ENCODE measurements at places on chromosomes 16 and 17.

DNA sequence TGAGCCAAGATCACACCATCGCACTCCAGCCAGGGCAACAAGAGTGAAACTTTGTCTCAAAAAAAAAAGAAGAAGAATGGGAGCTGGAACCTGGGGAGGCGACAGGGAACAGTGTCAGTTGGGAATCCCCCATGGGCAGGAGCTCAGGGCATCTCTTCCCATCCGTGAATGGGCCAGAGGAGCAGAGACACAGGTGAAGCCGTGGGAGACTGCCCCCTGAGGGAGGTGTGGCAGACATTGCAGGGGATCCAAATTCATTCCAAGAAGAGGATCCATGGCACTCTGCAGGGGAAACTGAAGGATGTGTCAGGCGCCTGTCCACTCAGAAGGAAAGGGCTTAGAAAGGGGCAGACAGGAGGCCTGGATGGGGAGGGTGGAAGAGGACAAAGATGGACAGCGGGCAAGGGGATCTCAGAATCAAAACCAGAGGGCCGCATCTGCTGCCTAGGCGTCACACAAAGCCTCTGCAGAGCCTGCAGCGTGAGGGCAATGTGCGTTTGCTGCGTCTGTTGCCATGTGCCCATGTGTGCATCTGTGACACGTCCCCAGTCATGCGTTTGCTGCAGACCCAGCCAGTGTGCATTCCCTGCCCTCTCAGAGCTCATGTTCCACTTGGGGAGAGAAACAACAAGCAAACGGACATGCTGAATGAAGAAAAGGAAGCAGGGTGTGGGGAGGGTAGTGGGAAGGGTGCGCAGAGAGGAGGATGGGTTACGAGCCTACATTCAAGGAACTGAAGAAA lies 30.6 kb upstream of the TNRC6C start:
- DNase-seq = no peak

DNA sequence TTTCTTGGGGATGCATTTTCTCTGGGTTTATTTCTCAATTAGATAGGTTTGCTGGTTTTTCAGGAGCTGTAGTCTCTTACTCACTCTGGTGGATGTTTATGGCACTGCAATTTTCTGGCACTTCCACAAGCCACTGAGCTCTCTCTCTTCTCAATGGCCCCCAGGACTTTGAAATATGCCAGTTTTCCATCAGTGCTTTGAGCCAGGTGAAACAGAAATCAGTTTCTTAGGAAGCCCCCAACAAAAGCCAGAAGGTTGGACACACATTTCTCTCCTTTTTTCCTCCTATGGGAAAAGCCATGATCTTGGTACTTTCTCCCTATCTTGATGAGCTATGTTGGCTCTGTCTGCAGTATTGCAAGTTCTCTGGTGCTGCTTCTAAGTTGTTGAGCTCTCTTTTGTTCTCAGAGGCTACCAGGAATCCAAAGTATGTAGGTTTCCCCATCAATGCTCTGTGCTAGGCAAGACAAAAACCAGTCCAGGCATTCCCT lies 90.7 kb upstream of the SMIM36 start:
- peak; percentile 35 for DNase-seq

DNA sequence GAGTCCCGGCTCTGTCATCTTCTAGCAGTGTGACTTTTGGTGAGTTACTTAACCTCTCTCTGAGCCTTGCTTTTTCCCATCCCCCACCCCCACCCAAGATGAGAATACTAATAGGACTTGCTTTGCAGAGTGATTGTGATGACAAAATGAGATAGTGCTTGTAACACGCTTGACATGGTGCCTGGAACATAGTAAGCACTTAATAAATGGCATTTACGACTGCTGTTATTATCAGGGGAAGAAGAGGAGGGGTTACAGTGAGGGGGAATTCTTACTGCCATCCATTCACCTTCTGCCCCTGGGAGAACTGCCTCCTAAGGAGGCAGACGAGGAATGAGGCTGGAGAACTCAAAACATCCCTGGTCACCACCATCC lies 7.8 kb downstream of the DLX4 start:
- no peak for DNase-seq

DNA sequence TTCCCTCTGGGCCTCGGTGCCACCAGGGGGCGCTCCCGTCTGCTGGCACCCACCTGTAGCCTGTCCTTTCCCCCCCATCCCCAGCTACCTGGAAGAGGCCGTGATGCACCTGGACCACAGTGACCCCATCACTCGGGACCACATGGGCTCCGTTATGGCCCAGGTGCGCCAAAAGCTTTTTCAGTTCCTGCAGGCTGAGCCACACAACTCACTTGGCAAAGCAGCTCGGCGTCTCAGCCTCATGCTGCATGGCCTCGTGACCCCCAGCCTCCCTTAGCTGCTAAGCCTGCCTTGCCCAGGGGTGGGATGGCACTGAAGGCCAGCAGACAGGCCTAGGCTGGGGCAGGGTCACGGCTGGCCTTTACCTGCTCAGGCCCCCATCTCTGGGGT lies 818 bp upstream of the NRN1L start:
- peak; percentile 27 for DNase-seq

GRCh38 chr16:23505180-23505665 lies 5.1 kb downstream of the GGA2 start:
- DNase-seq = no peak

DNA sequence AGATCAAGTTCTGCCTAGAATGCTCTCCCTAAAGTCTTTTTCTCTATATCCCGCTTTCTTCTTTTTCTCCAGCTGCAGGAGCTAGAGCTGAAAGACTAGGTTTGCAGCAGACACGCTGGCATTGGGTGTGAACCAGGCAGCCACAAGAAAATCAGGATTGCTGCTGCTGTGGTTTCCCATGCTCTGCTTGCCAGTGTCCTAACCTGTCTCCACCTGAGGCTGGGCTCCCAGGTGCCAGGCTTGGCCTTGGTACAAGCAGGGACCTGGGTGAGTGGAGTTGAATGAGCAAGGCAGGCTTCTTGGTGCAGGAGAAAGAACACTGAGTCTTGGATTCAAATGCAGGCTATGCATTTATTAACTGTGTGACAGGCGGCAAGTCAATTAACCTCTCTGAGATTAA lies 440.3 kb upstream of the MAF start:
- no peak for DNase-seq

- no peak for DNase-seq
Observed at GRCh38 chr17:76498876-76499251, 2.4 kb downstream of the RHBDF2 start.

DNA sequence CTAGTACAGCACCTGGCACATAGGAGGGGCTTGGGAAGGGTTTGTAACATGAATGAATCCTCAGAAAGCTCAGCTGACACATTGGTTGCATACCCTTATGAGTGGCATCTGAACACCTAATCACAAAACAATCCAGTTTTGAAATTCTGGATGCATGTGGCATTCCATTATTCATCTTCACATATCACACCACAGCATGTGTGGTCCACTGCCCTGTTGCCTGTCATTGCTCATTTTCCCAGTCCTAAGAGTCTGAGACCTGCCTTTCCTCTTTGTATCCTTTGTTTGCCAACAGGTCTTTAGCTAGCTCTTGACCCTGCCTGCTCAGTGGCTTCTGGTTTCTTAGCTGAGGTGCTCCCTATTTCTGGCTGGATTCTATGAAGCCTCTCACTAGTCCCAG lies 170.8 kb upstream of the ASIC2 start:
- DNase-seq = no peak

GRCh38 chr16:52022177-52022576 lies 524.8 kb downstream of the TOX3 start:
- no peak for DNase-seq

- DNase-seq = peak; percentile 54
Observed at GRCh38 chr16:89431158-89431584, 59.2 kb downstream of the ANKRD11 start.

- DNase-seq = no peak
Observed at GRCh38 chr17:49438436-49439278, 24.0 kb upstream of the PHB1 start.

DNA sequence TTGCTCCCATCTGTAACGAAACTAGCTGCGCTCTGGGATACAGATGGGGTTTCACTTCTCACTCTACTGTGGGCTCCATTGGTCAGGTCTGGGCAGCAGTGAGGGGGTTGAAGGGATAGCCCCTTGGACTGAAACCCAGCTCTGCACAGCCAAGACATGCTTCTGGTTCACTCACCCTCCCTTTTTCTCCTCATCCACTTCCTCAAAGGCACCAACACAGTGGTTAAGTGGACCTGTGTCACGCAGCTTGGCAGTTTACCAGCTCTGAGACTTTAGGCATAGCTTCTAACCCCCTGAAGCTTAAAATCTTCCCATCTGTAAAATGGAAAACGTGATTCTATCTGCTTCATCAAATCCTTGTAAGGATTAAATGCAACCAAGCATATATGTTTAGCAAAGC lies 11.5 kb upstream of the KRT38 start:
- no peak for DNase-seq

- DNase-seq = no peak
Observed at GRCh38 chr17:75454193-75454592, 2.2 kb upstream of the TMEM94 start.

GRCh38 chr17:55624772-55625433 lies 97.8 kb downstream of the TMEM100 start:
- no peak for DNase-seq

DNA sequence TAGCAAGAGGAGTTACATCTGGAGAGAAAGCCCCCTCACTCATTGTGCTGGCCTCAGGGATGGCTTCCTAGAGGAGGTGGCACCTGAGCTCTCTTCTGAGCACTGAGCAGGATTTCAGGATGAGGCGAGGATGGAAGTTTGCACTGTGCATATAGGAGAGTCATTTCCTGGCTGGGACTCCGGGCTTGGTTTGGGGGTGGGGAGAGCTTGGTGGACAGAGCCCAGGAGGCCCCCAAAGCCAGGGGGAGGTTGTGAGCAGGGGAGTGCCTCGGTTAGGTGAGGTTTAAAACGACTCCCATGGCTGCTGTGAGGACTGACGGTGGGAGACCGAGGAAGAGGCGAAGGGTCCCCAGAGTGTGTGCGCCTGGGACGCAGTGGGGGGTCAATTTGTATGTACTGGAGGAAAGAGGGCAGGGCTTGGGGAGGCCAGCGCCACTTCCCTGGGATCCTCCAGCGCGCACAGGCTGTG lies 1.2 kb downstream of the CAMKK1 start:
- DNase-seq = no peak

DNA sequence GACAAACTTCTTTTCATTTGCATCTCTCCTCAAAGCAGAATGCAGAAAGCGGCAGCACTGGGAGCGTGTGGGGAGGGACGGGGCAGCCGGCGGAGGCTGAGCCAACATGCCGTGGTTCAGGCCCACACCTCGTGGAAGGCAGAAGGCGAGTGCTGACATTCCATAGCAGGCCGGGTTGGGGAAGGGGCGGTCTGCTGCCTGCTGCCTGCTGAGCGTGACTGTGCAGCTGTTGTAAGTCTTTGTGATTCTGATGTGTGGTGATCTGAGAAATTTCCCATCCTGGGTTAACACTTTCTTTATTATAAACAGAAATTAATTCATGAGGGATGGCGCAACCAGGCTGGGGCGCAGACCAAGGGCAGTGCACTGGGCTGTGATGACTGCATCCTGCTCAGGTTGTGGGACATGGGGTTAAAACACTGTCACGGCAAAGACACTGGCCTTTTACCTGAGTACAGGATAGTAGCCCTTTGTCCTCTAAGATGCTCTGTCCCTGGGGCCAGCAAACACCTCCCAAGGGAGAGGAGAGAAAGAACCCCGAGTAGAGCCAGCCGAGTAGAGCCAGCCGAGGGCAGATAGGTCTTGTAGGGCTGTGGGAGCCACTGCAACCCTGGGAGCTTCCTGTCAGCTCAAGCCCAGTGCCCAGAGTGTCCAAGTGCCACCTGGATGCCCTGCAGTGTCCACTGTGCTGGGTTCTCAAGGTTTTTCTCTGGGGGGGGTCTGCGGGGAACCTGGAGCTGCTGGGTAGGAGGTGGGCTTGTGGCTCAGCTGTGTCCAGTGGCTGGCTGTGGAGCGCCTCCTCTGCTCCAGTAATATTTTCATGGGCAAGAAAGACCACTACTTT lies 8.8 kb upstream of the DNASE1 start:
- no peak for DNase-seq

- DNase-seq = no peak
Observed at GRCh38 chr17:78976907-78977680, 2.6 kb downstream of the LGALS3BP start.

DNA sequence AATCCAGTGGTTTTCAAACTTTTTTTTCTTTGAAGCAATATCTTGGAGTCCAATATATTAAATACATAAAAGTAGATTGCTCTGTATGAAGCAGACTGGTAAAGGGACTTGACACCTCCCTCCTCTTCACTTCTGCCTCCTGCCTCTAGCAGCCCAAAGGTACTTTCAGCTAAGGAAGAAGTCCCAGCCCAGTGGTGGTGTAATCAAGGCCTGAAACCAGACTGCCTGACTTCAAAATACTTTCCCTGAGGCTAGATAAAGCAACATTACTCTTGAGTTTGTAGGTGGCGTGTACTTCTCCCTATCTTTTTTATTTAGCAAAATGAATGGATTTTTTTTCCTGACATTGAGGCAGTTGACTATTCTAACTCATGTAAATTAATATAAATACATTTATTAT lies 122.4 kb upstream of the TMEM97 start:
- DNase-seq = no peak

GRCh38 chr17:50003911-50004310 lies 8.9 kb upstream of the DLX3 start:
- DNase-seq = no peak

- no peak for DNase-seq
Observed at GRCh38 chr16:51989637-51990230, 557.2 kb downstream of the TOX3 start.

- no peak for DNase-seq
Observed at GRCh38 chr17:73743518-73744201, 99.4 kb upstream of the SDK2 start.

DNA sequence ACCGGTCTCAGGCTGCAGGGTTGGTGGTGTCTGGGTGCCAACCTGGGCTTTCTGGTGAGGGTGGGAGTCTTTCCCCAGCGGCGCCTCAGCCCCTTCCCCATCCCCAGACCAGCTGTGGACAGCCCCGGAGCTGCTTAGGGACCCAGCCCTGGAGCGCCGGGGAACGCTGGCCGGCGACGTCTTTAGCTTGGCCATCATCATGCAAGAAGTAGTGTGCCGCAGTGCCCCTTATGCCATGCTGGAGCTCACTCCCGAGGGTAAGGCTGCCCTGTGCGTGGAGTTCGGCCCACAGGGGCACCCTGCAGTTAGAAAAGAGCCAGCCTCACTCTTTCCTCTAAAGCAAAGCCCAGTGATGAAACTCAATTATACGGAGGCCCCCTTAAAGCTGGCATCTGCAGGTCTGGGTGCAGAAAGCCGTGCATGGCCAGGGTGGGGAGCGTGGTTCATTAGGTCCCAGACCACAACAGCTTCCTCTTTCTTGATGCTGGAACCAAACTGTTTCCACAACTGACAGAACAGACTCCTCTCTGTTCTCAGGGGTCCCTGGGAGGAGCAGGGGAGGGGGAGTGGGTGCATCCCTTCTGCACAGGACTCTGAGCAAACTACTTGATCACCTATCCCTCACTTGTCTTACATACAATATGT lies 10.7 kb downstream of the GUCY2D start:
- no peak for DNase-seq
